NCI-H1694 (cell line): ENCODE measurements at places on chromosomes 2 and 18.

DNA sequence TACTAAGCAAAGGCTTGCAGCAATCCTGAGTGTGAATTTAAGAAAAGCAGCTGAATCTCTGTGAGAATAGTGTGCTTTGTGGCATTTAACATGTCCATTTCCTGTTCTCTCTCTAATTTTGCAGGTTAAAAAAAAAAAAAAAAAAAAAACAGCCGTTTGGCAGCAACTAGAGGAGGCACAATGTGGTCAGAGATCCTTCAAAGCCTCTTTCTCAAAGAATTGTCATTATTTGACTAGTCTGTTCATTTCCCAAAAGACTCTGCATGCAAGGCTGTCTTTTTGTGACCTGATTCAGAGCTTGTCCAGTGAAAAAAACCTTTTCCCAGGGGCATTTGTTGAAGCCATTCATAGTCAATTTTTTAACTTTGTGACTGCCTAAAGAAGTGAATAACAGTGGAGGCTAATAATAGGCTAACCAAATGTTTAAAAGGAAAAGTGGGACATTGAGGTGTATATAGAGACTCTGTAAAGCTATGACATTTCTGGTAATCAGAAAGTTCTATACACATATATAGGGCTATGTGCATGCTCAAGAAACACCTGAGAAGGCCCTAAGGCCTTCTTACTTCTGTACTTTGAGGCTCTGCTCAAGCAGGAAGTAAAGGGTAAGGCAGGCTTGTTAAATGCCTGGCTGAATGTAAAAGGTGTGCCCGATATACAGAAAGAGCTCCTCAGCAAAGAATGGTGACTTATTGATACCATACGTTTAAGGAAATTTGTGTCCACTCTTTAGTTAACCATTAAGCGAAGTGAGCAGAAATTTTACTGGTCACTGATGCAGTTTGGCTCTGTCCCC is 289.6 kb upstream of the RAB6C start:
- no peak for DNase-seq

DNA sequence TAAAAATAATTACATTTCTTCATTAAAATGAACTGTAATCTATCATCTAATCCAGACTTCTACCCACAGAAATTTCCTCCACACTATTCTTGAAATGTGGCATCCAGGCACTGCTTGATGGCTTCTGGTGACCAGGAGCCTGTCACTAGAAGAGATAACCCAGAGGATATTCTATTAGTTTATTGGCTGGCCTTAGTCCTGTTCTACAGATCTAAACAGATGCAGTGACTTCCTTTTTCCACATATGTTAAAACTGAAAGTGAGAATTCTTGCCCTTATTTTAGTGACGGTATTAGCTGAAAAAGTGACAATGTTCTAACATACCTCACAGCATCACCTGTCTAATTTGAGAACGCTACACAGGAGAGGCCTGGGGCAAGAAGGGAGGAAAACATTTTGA is 775.4 kb downstream of the TSN start:
- no peak for DNase-seq

DNA sequence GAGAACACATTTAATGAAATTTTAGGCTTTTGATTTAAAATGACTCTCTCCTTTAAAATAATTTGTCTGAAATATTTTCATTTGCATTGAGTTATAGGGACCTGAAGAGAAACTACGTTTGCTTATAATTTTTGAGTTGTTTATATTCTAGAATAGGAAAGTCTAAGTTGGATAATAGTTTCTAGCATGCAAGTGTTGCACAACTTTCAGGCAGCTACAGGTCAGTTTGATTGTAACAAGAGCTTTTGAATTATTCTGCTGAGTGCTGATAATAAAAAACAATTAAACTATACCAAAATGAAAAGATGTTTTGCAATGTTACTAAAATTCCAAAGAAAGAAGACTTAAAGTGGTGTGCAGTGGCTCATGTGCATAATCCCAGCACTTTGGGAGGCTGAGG is 71.0 kb downstream of the PDE1A start:
- DNase-seq: no peak

DNA sequence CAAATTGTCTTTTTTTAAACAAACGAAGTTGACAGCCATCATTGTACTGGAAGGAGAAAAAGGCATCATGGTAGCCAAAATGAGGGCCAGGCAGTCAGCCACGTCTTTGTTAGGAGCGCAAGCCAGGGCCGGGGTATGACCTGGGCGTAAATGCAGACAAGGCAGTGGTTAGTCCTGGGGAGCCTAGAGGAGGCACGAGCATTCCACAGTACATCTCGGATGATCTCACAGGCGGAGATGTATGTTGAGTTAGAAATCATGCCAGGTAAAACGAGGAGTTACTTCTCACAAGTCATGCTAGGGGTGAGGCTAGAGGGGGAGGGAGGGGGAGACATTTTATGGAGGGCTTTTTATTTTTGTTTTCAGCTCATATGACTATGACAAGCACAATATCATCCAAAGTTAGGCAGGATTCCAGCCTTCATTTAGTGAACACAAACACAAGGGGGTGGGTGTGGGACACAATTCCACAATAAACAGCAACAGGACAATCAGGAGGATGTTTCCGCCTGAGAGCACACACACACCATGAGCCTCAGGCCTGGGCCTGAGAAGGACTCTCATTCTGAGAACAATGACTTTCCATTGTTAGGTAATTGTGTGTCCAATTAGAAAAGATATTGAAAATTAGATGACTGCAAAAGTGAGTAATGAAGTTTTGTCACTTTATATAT is 64.4 kb upstream of the PGAP1 start:
- no peak for DNase-seq

DNA sequence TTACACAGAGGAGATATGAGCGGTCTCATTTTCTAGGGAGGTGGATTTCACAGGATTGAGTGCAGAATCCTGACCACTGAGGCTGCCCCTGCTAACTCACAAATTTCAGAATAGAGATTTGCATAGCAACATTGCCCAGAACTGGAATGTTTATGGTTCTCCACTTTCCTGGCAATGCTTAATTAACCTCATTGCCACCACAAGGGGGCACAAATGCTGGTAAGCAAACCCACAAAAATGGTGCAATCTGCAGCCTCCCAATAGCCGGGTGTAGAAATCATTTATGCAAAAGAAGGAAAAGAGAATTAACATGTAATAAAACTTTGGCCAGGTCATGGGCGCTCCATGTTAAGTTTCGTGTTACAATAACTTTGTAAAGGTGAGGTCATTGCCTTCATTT is 112.4 kb downstream of the CYRIA start:
- DNase-seq: peak; percentile 63

GRCh38 chr2:240444464-240444863 is 9.0 kb downstream of the GPC1 start:
- no peak for DNase-seq

DNA sequence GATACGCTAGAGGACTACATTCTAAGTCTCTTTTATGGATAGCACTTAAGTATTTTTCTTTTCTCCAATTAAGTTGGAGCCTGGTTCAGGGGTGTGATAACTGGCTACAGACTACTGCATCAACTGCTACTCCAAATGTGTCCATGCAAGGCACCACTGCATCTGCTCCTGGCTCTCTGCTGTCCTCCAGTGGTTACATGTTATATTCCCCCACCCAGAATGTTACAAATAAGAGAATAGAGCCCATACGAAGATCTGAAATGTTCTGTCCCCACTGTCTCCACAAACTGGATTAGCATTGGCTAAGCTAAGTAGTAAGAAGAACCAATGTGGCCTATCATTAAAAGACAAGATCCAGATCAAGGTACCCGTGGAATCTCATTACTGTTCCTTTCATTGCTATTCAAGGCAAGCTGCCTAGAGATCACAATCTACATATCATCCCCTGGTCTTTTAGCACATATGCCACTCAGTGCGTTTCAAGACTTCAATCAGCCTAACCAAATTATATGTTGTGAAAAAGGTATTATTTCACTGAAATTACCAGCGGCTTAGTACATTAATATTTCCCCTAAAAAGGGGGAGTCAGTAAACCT is 308.3 kb upstream of the SLC8A1 start:
- DNase-seq: peak; percentile 56

GRCh38 chr2:67724261-67724660 is 327.1 kb downstream of the ETAA1 start:
- DNase-seq: no peak

- DNase-seq: no peak
Measured at GRCh38 chr2:25377822-25378421, 36.2 kb upstream of the DNMT3A start.

DNA sequence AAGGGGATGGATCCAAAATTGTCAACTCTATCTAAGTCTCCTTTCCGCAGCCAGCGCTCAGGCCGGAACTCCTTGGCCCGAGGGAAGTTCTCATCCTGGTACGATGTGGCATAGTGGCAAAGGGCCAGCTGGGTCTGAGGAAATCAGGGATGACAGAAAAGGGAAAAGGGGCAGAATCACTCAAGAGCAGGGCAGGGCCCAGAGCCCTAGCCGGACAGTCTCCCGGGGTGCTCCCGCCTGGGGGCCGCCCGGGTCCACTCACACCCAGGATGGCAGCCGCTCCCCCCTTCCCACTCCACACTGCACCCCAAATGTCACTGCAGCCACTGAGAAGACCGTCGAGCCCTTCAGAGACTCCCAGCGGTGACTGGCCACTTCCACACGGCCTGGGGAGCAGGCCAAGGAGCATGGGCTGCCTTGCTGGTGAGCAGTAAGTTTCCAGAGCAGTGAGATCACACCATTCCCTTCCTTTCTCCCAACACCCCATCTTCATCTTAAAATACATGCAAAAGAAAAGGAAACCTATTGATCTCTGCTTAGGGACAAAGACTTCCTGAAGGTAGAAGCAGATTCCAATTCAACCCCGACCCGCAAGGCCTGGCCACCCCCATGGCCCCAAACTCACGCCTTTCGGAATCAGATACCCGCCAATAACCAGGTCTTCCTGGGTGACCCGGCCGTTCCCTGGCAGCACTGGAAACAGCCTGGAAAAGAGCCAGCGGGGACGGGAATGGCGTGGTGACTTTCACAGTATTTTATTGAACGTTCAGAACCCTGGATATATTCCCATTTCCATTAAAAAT is 26.7 kb downstream of the CYP27C1 start:
- no peak for DNase-seq

DNA sequence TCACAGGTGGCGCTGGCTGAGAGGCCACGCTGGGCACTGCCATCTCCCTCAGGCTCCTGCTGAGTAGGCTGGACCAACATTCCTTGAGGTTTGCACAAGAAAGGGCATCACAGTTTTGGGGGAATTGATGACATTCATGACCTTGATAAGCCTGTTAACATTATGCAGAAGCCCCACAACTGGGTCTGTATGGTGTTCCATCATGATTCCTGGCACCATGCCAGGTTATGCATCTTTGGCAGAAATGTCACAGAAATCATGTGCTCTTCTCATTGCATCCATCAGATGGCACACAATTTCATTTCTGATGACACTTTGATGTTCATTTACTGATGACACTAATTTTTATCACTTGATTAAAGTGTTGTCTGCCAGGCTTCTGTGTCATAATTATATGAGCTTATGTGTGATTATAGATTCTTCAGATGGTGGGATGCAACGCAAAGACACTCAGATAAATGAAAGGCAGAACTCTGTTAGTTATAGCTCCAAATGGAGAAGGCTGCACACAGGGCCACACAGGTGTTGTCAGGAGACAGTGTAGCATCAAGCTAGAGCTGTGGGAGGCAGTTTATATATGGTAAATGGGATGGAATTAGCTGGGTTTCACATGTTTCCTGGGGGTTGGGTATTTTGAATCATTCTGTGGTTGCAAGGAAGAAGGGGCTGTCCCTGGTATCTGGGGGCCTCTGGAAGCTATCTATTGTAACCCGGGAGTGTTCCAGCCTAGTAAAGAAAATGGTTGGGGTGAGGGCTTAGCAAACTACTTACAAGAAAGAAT is 191.3 kb downstream of the SLC39A10 start:
- peak; percentile 81 for DNase-seq

GRCh38 chr2:19982268-19982667 is 7.6 kb downstream of the WDR35 start:
- DNase-seq: no peak

GRCh38 chr2:168246483-168247340 is 683 bp downstream of the STK39 start:
- no peak for DNase-seq

- DNase-seq: no peak
Measured at GRCh38 chr18:80202264-80202998, 44.9 kb downstream of the PARD6G start.

DNA sequence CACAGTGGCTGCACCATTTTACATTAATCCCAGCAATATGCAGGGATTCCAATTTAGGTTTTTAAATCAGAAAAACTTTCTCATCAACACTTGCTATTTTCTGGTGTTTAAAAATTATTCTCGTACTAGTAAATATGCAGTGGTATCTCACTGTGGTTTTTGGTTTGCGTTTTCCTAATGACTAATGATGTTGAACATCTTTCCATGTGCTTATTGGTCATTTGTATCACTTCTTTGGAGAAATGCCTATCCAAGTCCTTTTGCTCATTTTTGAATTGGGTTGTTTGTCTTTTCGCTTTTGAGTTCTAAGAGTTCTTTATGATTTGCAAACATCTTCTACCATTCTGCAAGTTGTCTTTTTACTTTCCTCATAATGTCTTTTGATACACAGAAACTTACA is 62.1 kb upstream of the TCF7L1 start:
- no peak for DNase-seq

DNA sequence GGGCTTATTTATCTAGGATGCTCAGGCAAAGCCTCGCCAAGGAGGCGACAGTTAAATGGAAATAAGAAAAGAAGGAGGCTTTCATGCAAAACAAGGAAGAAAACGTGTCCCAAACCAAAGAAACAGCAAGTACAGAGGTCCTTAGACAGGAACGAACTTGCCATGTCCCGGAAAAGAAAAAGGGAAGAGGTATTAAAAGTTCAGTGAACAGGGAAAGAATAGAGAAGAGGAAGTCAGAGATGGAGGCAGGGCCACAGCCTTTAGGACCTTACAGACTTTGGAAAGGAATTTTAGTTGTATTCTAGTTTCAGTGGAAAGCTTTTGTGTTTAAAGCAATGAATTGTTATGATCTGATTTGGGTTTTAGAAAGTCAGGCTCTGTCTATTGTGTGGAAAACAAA is 22.1 kb downstream of the IKZF2 start:
- no peak for DNase-seq

GRCh38 chr2:24993406-24994145 is 21.8 kb upstream of the DNAJC27 start:
- no peak for DNase-seq
